ENCODE measurements at places on chromosomes 12 and 14.

GRCh38 chr12:83183132-83183531 lies 496.4 kb downstream of the TMTC2 start:
- no peak for DNase-seq

GRCh38 chr14:68789821-68790643 lies 2.8 kb downstream of the ZFP36L1 start:
- DNase-seq, result no peak

- no peak for DNase-seq
Measured at GRCh38 chr14:104341532-104342434, 203.4 kb downstream of the KIF26A start.

DNA sequence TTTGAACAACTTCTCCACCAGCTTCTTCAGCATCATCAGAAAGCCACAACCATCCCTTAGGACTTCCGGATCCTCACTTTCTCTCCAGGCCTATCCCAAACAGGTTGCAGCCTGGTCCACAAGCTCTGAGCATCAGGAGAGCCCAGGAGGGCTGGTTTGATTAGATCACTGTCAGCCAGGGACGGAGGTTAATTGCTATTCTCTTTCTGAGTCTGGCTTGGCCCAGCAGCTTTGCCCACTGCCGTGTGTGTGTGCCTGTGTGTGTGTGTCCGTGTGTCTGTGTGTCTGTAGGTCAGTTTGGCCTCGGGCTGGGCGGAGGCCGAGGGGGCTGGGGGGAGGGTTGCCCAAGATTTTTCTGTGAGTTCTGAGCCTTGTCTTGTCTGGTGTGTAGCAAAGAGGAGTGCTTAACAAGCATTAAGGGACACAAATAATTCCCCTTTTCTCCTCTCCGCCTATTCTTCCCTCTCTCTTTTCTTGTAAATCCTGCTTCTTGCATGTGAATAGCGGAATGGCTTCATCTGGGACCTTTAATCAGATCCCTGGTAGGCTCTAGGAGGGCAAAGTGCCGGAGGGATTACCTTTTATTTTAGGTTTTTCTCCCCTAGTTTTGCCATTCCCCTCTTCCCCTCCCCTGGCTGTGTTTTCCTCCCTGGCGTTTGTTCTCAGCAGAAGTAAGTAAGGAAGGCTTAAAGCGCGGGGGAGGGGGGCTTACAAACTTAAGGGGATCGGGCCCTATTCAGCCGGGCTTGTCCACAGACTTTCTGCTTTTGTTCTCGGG lies 138.2 kb upstream of the LHX5 start:
- no peak for DNase-seq

DNA sequence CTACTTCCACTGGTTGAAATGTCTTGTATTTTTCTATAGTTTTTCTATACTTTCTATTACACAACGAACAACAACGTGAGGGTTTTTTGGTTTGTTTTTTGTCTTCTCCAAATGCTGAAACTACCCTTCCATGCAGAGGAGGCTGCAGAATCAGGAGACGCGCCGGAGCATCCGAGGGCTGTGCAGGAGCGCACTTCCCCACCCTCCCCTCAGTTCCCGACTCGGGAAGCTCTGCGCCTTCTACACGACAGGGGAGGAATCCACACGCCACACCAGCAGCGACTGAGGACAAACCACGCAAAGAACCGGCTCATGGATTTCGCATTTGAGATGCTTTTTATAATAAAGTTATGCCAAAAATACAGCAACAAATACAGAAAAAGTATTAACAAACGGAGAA lies 30.9 kb downstream of the SLC15A4 start:
- no peak for DNase-seq

- DNase-seq, result peak; percentile 31
Measured at GRCh38 chr12:19576506-19577280, 137.4 kb downstream of the AEBP2 start.
